ENCODE measurements at places on chromosomes 7 and 10.

- no peak for DNase-seq
These were observed 23.1 kb downstream of the KDM7A start for GRCh38 chr7:140153666-140154161.

- DNase-seq: no peak
These were observed 59.7 kb downstream of the HIP1 start for GRCh38 chr7:75679060-75679459.

- no peak for DNase-seq
These were observed 4.7 kb downstream of the ADARB2 start for GRCh38 chr10:1732564-1732996.

DNA sequence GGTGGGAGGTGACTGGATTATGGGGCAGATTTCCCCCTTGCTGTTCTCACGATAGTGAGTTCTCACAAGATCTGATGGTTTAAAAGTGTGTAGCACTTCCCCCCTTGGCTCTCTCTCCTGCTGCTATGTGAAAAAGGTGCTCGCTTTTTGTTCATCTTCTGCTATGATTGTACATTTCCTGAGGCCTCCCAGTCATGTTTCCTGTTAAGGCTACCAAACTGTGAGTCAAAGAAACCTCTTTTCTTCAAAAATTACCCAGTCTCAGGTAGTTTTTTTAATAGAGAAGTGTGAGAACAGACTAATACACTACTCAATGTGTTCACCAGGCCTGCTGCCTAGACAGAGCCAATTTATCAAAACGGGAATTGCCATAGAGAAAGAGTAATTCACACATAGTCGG is 49.7 kb downstream of the SDHAF3 start:
- no peak for DNase-seq

DNA sequence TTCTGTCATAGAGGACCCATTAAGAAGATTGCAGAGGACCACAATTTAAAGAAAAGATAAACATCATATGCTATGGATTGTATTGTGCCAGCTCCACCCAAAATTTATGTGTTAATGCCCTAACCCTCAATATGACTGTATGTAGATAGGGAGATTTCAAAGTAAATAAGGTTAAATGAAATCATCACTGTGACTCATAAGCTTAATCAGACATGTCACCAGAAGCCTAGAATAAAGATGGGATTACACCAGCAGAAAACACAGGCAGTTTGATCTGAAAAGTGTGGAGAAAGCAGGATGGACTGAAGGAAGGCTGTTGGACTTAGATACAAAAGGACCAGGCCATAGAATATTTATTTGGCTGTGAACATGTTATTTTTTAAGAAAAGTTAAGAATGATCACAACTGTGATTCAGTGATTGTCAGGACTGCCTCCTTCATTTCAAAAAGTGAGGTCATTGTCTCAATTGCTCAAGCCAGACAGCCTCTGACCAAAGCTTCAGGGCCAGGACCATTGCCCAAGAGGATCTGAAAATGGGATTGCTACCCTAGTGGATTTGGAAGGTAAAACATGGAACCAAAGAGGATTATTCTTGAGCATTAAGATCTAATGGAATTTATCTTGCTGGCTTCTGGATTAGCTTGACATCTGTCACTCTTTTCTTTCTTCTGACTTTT is 270.8 kb upstream of the POM121L12 start:
- DNase-seq: no peak

DNA sequence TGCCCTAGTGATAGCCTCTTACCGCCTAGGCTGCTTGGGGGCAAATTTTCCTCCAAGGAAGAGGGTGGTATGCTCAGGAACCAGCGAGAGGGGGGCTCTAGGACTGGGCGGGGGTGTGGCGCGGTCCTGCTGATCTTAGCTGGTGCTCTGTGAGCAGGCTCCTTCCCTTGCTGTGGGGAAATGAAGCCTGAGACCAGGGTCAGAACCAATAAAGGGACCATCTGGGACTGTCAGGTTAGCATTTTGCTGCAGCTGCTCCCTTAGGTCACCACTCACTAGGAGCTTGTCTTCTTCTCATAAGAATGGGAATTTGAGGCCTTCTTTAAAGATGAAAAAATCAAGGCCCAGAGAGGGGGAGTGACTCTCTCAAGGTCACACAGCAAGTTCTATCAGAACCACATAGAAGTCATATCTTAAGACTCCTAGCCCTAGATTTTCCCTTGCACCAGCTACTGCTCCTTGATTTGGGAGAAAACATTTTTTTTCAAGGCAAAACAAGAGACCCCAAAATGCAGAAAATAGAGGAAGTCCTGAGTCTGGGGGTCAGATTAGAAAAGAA is 2.0 kb upstream of the NEUROG3 start:
- no peak for DNase-seq

GRCh38 chr7:92547579-92547978 is 19.0 kb downstream of the RBM48 start:
- no peak for DNase-seq

DNA sequence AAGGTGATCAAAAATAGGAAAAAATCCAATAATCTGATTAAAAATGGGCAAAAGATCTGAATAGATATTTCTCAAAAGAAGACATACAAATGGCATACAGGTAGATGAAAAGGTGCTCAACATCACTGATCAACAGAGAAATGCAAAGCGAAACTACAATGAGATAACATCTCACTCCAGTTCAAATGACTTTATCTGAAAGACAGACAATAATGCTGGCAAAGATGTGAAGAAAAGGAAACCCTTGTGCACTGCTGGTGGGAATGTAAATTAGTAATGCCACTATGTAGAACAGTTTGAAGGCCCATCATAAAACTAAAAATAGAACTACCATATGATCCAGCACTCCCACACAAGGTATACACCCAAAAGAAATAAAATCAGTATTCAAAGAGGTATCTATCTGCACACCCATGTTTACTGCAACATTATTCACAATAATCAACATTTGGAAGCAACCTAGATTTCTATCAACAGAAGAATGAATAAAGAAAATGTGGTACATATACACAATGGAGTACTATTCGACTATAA is 85.0 kb downstream of the LRRN3 start:
- DNase-seq: no peak

- DNase-seq: no peak
These were observed 280.4 kb downstream of the CELF2 start for GRCh38 chr10:11298116-11298515.

DNA sequence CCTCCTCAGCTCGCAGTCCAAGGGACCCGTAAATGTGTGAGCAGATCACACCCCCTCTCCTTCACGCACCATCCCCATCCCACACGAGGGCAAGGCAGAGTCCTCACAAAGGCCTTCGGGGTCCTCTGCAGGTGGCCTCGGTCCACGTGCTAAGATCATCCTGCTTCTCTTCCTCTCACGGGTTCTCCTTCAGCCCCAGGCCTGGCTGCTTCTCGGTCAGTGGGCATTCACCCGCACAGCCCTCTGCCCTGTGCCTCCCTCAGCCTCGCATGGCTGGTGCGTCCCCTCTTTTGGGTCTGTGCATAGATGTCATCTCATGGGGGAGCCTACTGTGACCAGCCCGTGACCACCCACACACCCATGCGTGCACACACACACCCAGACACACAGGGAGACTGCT is 17.3 kb upstream of the FOXL3 start:
- DNase-seq: no peak

- no peak for DNase-seq
These were observed 56.8 kb downstream of the PARP12 start for GRCh38 chr7:140005754-140006503.

DNA sequence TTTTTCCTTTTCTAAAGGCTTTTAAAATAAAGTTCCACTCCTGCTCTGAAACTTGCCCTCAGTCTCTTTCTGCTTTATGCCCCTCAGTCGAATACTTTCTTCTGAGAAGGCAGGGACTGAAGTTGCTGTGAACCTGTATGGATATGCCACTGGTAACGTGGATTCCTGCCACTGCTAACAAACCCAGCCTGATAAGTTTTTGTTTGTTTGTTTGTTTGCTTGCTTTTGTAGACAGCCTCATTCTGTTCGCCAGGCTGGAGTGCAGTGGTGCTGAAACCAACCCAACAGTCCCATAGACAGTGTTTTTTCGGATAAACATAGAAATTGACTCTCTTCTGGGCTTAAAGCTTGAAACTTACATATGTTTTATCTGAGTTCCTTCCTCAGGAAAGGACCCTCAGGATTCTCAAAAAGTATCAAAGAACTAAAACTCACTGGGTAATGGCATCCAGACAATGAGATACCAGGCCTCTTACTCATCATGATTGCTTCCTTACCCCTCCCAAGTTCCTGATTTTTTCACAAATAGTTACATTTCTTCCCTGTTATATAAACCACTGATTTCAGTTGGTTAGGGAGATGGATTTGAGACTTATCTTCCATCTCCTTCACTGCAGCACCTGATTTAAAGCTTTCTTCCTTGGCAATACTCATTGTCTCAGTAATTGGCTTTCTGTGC is 273.6 kb downstream of the SDHAF3 start:
- DNase-seq: no peak

- no peak for DNase-seq
These were observed 41.0 kb downstream of the PTPRN2 start for GRCh38 chr7:158546626-158547025.

GRCh38 chr10:110006358-110007160 is 1.2 kb upstream of the ADD3 start:
- DNase-seq: no peak

- DNase-seq: no peak
These were observed 37.9 kb downstream of the JAZF1 start for GRCh38 chr7:28142650-28143049.

- DNase-seq: no peak
These were observed 41.7 kb downstream of the TNPO3 start for GRCh38 chr7:129013048-129013724.

DNA sequence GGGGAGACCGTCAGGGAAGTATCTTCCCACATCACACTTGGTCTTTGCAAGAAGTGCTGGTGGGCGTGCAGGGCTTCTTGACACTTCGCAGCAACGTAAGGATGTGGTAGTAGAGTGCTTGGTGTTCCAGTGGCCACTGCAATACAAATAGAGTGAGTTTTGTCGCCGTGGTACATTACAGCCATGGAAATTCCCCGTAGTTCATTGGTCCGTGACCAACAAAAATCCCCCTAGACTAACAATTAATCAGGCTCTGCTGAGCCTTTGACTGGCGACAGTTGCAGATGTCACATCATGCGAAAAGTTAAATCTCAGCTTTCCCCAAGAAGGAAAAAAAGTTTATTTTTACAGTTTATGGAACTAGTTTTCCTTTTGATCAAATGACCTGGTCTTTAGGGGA is 134.7 kb downstream of the MGMT start:
- no peak for DNase-seq

DNA sequence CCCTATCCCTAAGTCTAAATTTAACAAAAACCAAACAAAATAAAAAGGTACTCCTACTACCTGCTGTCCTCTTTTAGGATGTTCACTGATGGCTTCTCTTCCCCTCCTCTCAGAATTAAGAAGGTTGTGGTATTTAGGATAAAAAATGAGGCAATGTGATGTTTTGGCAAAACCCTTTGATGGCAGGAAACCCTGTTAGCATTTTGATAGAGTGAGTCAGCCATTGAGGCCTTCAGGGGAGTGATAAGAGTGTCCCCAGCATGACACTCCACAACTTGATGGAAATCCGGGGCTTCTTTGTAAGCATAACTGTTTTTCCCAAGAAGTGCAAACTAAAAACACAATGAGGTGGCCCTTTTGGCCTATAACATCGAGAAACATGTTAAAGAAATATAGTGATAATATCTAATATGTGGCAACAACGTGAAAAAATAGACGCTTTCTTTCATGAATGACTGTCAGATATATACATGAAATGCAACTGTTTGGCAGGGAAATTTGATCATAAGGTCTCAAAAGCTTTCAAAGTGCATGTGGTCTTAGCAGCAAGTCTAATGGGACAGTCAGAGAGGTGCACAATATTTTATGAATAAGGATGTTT is 55.0 kb downstream of the PRTFDC1 start:
- no peak for DNase-seq

DNA sequence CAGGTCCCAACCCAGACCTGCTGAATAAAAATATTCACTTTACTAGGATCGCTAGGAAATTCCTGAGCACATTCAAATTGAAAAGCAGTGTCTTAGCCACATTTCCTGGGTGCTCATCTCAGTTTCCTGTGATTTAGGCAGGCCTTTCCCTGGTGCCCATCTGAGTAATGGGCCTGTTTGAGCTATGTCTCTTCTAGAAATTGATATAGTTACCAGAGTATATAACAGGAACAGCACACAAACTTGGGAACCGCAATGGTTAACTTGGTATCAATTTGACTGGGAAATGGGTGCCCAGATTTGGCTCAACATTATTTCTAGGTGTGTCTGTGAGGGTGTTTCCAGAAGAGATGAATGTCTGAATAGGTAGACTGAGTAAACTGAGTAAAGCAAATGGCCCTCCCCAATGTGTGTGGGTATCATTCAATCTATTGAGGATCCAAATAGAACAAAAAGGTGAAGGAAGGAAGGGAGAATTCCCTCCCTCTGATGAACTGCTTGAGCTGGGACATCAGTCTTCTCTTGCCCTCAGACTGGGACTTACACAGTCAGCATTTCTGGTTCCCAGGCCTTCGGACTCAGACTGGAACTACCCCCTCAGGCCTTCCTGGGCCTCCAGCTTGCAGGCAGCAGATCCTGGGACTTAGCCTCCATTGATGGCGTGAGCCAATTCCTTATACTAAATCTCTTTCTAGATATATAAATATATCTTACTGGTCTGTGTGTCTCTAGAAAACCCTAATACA is 99.1 kb downstream of the CCDC71L start:
- DNase-seq: no peak

- DNase-seq: no peak
These were observed 23.4 kb downstream of the KBTBD2 start for GRCh38 chr7:32868116-32868515.

Measured in cortex of kidney (tissue), 1 donor.